ELR (cell line): ENCODE measurements at places on chromosomes 4 and X.
A peak's percentile ranks its signal among the peaks of the same experiment; 100 is the strongest.

DNA sequence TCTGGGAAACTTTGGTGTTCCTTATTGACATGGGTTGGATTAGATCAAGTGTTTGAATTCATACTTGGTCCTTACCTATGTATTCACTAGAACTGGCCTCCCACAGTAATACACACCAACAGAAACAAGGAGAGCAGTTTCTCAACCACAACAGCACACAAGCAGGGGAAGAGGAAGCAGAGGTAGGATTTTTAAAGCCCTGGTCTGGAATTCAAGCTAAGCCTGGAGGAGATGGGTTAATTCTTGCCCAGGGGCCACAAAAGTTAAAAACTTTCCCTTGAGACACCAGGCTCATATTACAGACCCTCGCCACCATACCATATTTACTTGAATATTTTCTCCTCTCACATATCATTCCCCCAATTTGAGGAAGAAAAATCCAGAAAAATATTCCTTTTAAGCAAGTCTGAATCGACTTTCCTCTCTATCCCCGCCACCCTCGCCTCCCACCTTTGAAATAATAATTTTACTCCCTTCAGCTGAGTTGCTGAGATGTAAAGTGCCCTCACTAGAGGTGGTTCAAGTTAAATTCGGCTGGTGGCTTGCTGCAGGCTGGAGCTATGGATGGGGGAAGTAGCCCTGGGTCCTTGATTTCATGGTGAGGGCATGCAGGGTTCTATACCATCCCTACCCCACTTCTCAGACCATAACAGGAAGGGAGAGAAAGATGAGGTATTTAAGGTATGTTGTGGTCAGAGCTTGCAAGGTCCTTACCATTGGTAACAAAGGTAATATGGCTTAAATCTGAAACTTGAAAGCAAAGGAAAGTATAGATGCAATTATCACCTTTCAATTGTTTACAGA, 440.2 kb downstream of the INPP4B start:
- peak; percentile 69 for DNase-seq

- DNase-seq, result peak; percentile 61
Measured at GRCh38 chr4:103786014-103786413, 66.2 kb upstream of the TACR3 start.

GRCh38 chr4:81714291-81714690, 242.6 kb upstream of the RASGEF1B start:
- no peak for DNase-seq

DNA sequence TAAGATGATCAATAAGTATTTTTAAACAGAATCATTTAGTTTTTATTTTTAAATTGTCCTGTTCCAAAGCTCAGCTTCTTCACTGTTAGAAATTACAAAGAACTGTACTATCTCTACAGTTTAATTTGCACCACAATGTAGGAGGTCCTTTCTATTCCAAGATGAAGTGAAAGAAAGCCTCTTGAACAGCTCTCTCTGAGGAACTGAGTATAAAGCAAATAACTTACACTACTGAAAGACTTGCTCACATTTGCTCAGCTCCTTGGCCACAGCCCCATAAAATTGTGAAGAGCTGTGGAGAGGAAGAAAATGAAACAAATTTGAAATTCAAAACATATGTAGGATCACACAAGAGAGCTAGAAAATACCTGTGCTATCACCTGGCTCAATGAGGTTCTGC, 68.6 kb downstream of the ENPEP start:
- no peak for DNase-seq

DNA sequence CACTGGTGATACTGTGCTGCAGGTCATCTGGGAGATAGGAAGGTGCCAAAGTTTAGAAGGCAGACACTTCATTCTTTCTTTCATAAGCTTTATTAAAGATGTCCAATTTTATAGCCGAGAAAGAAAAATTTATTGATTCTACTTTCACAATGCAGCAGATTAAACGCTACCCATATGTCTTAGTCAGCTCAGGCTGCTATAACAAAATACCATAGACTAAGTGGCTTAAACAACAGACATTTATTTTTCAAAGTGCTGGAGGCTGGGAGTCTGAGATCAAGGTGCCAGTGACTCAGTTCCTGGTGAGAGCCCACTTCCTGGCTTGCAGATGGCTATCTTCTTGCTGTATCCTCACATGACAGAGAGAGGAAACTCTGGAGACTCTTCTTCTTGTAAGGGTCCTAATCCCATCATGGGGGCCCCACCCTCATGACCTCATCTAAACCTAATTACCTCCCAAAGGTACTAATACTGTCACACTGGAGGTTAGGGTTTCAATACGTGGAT, 33.4 kb upstream of the KLHL34 start:
- peak; percentile 60 for DNase-seq

DNA sequence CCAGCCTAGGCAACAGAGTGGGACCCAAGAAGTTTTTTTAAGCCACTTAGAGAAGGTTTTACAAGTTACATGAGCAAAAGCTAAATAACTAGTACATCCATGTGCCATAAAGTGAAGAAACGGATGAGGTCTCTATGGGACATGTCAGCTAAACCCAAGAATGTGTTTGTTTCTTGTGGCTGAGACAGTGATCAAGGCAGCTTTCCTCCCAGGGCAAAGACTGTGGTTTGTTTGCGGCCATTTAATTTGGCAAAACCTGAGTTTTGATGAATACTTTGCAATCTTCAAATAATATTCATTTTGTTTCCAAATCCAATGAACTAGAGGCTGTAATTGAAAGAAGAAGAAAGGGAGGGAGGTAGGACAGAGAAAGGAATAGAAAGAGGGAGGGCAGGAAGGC, 44.9 kb upstream of the SLC2A9 start:
- no peak for DNase-seq

DNA sequence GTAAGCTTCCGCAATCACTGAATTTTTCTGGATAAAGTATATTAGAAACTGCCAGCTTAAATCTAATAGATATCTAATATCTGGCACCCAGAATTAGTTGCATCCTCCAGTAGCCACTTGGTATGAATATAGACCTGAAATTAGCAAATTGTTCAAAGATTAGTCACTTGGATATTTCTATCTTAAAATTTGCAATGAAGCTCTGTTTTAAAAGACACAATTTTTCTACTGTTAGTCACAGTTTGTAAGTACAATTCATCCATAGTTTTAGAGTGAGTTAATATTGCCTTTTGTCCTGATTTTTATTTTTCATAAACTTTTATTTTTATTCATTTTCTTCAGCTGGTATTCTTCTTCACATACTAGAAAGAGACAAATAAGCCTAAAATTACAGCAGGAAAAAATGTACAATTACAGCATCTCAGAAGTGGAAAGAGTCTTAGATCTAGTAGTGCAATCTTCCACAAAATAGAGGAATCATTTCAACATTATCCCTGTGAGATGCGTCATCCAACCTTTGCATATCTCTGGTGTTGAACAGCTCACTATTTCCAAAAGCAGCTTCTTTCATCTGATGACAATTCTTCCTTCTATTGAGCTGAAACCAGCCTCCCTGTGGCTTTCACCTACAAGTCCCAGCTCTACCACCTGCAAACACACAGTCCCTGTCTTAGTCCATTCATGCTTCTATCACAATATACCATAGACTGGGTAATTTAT, 190.0 kb upstream of the AR start:
- peak; percentile 46 for DNase-seq

GRCh38 chrX:54043541-54044125, 640 bp downstream of the PHF8 start:
- peak; percentile 39 for DNase-seq

DNA sequence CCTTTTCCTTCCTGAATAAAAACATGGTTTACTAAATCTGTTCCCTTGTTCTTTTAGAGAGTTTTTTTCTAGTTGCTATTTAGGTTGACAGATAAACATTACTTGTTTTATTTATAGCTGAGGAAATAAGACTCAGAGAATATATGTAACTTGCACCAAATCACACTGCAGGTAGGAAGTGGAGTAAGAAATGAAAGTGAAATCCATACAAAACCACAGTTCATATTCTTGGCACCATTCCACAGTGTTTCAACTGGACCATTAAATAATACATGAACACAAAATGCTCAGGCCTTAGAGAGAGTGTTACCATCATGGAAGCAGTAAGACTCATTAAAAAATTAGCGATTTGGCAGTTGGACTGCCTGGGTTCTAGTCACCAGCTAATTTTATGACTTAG, 326.9 kb upstream of the SLIT2 start:
- DNase-seq, result peak; percentile 29
